ENCODE measurements at places on chromosomes 1 and 21.
A peak's percentile ranks its signal among the peaks of the same experiment; 100 is the strongest.

- peak; percentile 64 for DNase-seq
Measured at GRCh38 chr1:50332941-50333594, 90.2 kb downstream of the DMRTA2 start.

DNA sequence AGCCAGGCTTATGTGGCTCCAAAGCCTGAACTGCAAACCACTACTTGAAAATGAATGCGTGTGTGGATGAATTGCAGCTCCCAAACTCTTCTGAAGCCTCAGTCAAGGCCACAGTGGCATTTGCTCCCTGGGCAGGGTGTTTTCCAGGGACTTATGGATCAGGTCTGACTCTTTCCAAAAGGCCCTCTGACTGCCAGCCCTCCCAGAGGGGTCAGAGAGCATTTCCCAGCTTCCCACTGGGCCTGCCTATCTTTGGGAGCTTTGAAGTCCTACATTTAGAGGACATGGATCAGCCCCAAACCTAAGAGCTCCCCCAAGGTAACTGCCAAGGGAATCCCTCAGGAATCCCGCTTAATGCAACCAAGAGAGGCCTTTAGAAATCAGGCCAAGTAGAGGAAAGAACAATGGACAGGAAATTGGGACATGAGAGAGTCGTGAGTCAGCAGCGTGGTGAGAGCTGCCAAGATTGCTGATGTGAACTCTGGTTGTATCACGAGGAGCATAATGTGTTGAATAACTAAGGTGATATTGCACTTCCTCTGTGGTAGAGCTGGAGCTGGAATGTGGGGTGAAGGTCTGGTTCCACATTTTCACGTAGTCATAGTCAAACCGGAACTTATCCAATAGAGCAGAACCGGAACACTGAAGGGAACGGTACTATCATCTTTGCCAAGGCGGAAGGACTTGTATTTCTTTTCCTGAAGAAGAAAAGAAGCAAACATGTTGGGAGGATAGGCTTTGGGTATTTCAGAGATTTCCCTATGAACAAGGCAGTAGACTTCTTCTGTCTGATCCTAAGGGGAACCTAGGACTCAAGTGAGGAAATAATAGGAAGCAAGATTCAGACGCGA, 99.4 kb upstream of the JUN start:
- DNase-seq, result no peak

DNA sequence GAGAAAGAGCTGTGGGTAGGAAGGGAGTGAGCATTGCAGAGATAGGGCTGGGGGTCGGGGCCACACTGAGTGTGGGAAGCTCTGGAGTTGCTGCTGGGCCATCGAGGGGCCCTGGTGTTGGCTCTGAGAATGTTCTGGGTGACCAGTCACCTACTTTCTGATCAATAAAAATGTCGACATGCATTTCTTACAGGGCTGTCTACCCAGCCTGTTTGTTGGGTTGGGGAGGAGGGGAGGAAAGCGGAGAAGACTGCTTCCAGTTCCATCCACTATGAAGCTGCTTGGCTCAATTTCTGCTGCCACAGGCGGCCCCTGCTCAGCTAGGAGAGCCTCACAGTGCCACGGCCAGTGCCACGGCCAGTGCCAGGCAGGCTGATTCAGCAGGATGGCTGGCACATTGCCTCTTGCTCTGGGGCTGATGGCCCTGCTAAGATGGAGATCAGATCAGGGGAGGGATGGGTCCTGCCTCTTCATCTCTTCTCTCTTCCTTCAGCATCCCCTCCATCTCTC, 3.0 kb upstream of the PADI3 start:
- no peak for DNase-seq

DNA sequence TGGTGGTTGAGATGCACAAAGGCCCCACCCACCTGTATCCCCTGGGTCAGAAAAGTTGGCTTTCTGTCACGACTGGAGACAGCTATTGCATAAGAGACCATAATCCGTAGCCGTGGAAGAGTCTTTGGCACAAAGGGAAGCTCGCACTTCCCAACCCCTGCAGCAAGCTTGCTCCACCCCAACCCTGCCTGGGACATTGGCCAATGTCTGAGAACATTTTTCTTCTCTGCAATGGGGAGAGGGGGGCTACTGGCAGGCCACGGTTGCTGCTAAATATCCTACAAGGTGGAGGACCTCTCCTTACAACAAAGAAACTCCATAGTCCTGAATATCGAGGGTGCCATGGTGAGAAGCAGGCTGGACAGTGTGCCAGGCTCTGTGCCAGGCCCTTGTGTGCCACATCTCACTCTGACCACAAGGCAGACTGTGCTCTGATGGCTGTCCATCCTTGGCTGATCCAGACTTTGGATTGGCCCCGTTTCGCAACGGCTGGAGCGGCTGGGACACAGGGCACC, 104.1 kb downstream of the CSMD2 start:
- no peak for DNase-seq
